Astrocyte of the spinal cord (primary cell): ENCODE measurements at places on chromosomes 1 and 21.

DNA sequence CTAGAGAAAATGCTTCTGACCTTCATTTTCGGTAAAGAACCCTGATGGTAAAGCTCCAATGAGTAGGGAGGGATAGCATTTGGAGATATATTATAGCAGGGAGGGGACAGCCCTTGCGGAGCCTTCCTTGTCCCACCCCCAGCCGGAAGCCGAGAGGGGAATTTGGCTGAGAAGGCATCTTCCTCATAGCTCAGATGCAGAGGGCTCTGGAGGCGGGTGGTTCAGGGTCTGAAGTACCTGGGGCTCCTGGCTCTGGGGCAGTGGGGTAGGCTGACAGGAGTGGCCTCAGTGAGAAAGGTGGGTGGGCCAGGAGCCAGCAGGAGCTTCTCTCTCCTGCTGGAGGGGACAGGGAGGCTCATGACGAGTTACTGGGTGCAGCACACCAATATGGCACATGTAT lies 88.0 kb upstream of the IFFO2 start:
- no peak for DNase-seq

DNA sequence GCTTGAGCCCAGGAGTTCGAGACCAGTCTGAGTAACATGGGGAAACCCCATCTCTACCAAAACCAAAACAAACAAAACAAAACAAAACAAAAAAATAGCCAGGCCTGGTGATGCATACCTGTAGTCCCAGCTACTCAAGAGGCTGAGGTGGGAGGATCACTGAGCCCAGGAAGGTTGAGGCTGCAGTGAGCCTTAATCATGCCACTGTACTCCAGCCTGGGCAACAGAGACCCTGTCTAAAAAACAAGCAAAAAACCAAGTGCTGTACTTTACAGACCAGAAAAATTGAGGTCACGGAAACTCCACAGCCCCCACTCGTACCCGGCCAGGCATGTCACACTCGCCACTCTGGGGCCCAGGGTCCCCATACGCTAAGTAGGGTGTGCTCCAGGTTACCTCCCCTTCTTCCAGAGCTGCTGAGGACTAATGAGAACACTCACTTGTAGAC lies 22.9 kb downstream of the ATP2B4 start:
- no peak for DNase-seq

GRCh38 chr1:17745479-17745955 lies 9.6 kb upstream of the ACTL8 start:
- DNase-seq = no peak

DNA sequence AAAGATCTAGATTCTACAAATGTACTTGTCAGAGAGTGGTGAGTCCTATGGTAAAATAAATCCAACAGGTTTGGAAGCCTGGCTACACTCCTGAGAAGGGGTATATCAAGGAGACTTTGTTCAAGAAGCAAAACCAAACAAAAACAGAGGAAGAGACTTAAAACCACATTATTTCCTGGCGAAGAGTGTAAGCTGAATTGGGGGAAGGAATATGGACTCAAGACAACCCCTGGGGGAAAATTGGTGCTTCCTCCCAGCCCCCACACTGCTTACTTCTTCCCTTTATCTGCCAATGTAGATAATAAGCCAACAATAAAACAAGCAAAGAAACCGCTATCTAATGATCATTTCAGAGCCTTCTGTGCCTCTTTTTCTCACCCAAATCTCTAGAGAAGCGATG lies 48.4 kb upstream of the ZBTB18 start:
- DNase-seq = no peak

DNA sequence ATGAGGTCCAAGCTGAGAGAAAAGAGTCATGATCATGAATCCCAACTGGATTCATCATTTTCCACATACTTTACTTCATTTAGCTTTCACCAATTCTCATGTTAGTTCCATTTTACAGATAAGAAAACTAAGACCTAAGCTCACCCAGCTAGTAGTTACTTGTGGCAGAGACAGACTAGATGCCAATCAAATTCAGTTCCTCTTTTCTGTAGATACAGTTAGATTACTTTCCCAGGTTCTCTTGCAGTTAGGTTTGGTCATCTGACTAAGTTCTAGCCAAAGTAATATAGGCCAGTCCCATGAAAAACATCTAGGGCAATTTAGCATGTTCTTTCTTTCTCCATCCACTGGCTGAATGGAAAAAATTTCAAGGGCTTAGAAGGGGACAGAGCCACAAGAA lies 8.9 kb upstream of the KCND3 start:
- DNase-seq = no peak

- DNase-seq = peak; percentile 28
Measured at GRCh38 chr1:70427976-70428375, 16.9 kb downstream of the CTH start.

- no peak for DNase-seq
Measured at GRCh38 chr1:217554849-217555248, 76.0 kb downstream of the GPATCH2 start.

DNA sequence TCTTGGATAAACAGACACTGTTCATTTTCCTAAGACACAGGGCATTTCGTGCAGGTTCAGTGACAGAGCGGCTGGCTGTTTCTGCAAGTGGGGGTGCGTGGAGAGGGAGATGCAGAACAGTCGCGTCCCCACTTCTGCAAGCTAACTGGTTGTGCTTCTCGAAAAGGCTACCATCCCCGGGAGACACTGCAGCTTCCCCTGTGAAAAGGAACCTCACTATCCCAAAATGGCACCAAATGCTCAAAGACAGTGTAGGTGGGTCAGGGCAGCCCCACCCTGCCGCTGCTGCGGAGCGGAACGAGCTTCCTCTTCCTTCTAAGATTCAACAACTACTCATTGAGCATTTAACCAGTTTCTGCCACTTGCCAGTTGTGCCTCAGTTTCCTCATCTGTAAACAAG lies 19.2 kb upstream of the BACE2 start:
- no peak for DNase-seq
